ENCODE measurements at places on chromosomes 12 and 14.
A peak's percentile ranks its signal among the peaks of the same experiment; 100 is the strongest.

DNA sequence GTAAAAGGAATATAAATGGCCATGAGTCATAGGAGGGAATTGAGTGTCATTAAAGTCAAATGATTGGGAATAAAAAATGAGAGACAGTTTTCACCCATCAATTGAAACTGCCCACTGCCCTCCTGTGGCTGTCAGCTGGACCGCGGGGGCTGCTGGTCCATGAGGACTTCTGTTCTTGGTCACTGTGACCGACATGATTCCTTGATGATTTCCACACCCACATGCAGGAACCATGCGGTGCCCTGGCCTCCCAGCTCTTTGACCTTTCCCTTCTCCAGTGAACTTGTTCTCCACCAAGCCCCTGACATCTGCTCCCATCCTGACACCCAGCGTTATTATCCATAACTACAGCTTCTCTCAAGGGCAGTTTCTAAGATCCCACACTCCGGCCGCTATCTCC, 48.4 kb downstream of the C12orf75 start:
- no peak for DNase-seq

DNA sequence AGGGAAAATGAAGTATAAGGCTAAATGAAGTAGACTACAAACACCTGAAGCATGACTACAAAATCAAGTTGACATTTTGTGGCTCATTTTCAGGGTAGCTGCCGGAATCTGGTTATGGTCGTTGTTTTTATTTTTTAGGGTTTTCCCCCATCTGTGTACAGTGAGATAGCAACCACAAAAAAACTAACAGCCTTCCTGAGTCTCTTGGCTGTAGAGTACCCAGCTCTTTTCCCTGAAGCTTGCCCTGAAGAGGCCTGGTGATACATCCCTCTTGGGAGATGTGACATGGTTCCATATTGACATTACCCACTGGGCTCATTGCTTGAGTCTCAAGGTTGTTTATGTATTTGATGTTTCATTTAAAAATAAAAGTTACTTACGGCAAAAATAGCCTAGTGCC, 424.0 kb downstream of the ZFP36L1 start:
- no peak for DNase-seq

DNA sequence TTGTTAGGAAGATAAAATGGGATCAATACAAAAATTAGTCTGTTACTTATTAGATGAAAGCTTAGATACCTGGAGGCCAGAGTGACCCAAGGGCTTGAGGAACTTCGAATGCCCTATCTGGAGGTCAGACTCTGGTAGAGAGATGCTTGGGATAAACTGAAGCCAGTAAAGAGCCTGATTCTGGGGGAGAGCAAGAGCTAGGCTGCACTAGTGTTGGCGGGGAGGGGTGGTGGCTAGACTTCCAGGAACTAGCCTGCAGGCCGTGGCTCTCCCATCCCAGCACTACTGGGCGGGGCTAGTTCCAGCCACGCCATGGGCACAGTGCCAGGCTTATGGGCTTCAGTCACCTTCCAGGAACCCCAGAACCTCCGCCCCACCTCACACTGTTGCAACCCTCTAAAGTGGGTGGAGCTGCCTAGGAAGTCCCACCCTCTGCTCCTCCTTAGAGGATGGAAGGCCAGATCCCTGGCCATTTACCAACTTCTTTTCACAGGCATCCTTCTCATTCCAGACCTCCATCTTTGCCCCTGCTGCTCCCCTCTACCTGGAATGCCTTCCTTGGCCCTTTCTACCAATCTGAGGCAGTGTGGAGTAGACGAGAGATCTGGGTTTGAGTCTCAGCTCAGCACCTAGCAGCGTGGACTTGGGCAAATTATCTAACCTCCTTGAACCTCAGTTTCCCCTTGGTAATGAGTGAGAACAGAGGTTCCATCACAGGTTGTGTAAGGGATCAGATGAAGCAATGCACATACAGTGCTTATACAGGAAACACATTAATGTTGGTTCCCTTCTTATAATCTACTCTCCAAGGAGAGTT, 6.3 kb upstream of the NFE2 start:
- no peak for DNase-seq

- no peak for DNase-seq
These were observed 22.6 kb upstream of the PAPOLA start for GRCh38 chr14:96479435-96480146.

DNA sequence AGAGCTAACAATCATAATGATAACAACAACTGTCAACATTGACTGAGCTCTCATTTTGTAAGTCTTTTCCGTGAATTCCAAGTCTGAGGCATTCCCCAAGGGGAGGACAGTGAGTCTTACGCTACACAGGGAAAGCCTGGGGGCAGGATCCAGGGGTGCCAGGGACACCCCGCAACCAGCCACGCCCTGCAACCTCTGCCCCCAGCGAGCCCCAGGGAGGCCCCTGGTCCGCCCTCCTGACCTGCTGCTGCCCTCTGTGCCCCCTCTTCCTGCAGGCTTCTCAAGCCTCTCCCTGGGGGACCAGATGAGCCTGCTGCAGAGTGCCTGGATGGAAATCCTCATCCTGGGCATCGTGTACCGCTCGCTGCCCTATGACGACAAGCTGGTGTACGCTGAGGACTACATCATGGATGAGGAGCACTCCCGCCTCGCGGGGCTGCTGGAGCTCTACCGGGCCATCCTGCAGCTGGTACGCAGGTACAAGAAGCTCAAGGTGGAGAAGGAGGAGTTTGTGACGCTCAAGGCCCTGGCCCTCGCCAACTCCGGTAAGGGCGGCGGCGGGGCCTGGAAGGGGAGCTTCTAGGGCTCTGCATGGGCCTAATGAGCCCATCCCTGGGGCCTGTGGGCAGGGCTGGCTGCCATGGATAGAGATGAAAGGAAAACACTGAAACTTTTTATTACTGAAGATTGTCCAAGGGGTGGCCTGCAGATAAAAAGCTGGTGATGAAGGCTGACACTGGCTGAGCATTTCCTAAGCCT, 115.4 kb downstream of the ESRRB start:
- no peak for DNase-seq

GRCh38 chr14:24481622-24482324, 26.3 kb downstream of the CMA1 start:
- DNase-seq = peak; percentile 12

GRCh38 chr14:76612654-76613053, 148.6 kb upstream of the VASH1 start:
- DNase-seq = no peak

DNA sequence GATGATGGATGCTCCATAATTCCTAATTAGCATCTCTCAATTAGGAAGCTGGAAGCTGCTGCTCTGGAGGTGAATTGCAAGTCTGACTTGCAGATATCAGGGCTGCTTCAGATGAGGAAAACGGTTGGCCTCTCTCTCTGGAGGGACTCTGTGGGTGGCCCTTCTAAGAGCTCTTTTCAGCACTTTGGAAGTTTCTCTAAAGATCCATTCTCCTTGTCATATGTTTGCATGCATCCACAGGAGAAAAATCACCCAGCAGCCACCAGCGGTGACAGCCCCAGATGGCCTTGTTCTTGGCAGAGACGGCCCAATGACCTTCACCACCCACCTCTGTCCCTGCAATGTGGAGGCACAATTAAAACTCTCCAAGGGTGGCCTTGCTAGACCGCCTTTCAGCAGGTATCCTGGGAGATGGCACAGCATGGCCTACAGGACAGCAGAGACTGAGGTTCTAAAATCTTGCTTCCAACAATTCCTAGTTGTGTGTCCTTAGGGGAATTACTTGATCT, 42.3 kb downstream of the KSR2 start:
- DNase-seq = no peak

GRCh38 chr12:118480235-118480634, 103.9 kb downstream of the SUDS3 start:
- DNase-seq = no peak

- no peak for DNase-seq
These were observed 320.6 kb upstream of the TBX3 start for GRCh38 chr12:115004470-115005146.

DNA sequence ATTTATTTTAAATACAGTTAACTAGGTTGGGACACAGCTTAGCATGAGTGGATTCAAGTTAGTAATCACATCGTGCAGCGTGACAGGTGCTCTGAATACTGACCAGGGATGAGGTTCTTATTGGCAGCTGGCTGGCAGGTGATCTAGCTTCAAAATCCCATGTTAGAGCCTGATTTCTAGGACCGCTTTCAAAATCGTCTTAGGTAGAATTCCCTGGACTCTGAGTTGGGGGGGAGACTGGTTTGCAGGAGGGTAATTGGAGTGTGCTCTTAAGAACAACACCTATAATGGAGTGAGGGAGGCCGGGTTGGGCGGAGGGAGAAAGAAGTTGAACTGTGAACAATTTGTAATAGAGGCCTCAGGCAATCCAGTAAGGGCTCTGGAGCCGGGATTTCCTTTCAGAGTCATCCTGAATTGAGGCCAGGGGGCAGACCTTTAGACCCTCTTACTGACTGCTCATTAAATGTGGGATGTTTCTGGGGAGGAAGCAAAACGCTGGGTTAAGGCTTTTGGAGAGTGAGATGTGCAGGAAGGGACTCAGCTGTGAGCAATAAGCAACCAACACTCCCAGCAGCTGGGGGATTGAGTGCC, 874 bp upstream of the YARS2 start:
- no peak for DNase-seq

- DNase-seq = no peak
These were observed 27.8 kb downstream of the PAPLN start for GRCh38 chr14:73264885-73265720.

DNA sequence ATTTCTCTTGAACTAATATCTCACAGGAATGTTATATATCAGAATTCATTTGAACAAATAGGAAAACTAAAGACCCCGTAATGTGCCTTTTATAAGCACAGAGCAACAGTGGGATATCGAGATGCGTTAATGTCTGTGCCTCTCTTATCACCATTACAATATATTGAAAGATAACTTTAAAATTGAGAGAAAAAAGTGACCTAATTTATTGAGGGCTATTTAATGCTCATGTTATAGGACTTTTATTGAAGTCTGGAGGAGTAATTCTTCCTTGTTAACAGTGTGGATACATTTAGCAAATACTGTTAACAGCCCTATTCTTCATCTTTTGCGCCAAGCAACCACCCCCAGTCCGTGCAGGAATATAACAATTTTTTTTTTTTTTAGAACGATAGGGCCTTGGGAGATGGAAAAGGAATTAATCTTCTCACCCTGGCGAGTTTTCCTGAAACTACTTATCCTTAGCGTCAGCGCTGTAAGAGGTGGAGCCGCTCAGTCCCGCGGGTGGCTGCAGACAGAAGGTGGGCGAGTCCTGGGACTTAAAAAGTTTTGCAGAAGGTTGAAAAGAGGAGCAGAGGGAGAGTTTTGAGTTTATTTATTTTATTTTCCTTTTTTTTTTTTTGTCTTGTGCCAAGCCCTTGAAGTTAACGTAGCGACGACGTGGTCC, 11.0 kb downstream of the FOXG1 start:
- no peak for DNase-seq

GRCh38 chr12:71426300-71427047, 13.1 kb upstream of the LGR5 start:
- no peak for DNase-seq

DNA sequence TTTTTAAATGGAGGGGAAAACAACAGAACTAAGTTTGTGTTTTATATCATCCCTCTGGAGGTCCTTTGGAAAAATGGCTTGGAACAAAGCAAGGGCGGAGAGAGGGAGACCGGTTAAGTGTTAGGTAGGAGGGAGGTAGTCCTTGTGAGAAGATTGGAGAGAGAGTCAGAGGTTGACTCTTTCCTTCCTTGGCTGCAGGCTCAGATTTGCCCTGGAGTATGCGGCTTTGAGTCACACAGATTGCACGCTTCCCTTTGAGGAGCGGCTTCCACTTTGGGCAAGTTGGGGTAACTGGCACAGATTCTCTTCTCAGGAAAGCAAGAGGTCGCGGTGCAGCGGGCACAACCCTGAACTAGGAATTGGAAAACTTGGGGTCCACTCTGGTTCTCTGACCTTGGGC, 9.9 kb downstream of the SOCS2 start:
- no peak for DNase-seq

DNA sequence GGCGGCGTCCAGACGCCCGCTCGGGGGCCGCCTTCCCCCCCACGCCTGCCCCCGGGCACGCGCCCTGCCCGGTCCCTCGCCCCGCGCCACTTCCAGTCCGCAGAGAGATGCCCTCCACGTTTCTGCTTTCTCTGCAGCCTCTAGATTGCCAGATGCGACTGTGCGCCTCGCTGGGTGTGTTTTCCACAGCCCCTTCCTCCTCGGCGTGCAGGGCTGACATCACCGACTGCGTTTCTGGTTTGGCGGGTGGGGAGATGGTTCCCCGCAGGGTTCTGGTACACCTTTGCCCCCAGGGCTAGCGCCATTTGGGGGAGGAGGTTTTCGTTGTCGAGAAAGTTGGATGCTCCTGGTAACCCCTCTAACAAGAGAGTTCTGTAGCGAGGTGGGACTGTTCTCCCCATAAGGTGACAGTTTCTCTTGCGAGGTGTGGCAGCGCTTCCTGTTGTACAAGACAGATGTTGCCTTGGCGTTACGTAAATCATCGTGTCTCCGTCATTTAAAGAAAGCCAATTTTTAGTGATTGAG, 1.5 kb downstream of the CALM1 start:
- peak; percentile 33 for DNase-seq

DNA sequence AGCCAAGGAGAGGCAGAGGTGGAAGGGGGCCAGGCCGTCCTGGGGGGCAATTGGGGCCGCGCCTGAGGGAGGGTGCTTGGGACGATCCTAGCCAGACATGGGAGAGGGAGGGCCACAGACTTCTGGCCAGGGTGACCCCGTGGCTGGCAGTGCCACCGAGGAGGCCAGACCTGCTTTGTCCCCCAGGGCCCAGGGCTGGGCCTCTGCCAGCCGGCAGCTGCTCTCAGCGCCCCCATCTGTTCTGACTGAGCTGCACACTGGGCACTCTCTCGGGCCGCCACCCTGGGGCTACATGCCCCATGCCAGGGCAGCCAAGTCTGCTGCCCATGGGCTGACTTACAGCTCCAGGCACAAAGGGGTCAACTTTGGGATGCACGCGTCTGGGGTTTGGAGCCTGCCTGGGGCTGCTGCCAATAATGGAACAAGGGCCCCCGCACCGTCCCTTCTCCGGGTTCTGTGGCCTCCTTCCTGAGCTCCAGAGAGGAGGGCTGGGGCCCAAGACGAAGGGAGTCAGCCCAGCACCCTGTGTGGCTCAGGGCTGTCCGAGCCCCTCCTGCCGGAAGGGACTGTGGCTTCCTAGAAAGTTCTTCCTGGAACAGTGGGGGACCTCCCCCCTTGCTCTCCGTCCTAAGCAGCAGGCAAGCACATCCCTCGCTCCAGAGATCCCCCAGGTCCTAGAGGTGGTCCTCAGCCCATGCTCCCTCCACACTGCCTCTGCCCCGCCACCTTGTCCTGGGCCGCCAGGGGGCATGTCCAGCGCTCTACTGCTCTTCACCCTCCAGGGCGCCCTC, 1.1 kb downstream of the ADSS1 start:
- DNase-seq = no peak

DNA sequence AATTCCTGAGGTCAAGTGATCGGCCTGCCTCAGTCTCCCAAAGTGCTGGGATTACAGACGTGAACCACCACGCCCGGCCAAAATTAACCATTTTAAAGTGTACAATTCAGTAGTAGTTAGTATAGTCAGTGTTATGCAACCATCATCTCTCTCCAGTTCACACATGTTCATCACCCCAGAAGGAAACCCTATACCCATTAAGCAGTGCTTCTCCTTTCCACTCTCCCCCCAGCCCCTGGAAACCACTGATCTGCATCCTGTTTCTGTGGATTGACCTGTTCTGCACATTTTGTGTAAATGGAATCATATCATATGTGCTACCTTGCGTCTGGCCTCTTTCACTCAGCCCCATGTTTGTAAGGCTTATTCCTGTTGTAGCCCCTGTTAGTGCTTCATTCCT, 52.2 kb downstream of the PHETA1 start:
- DNase-seq = no peak
